CD4-positive, alpha-beta memory T cell (primary cell): ENCODE measurements at places on chromosomes 3 and 15. TPM values are rescaled to one million over a fixed set of nuclear protein-coding genes. Genes with fewer than 3 reads are reported as not detected.

DNA sequence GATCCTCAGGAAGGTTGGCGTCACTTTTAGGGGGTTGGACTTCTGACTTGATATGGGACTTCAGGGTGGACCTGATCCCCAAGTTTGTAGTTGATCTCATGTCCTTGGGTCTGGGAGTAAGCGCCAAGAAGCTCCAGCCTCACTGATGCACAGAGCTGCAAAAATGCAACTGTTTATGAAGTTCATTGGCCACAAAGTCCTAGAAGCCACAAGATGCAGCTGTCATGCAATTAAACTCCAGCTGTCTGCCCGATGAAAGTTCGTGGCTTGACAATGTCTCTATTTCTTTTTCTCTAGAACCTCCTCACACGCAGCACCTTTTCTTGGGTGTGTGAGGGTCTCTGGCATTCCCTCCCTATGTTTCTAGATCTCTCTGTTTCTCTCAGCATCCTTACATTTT, 9.2 kb upstream of the ACAN start:
- no peaks in the 10 kb centered on the region for H3K36me3 ChIP-seq
- H3K27me3 ChIP-seq = peaks cover 5% of the 10 kb centered on the region
- no peak overlapping the region for H3K4me3 ChIP-seq
- no peaks in the 10 kb centered on the region for H3K4me1 ChIP-seq

- no peaks in the 10 kb centered on the region for H3K4me1 ChIP-seq
- H3K27ac ChIP-seq = no peak overlapping the region
These were observed 214.8 kb downstream of the FMN1 start for GRCh38 chr15:32979710-32980109.

DNA sequence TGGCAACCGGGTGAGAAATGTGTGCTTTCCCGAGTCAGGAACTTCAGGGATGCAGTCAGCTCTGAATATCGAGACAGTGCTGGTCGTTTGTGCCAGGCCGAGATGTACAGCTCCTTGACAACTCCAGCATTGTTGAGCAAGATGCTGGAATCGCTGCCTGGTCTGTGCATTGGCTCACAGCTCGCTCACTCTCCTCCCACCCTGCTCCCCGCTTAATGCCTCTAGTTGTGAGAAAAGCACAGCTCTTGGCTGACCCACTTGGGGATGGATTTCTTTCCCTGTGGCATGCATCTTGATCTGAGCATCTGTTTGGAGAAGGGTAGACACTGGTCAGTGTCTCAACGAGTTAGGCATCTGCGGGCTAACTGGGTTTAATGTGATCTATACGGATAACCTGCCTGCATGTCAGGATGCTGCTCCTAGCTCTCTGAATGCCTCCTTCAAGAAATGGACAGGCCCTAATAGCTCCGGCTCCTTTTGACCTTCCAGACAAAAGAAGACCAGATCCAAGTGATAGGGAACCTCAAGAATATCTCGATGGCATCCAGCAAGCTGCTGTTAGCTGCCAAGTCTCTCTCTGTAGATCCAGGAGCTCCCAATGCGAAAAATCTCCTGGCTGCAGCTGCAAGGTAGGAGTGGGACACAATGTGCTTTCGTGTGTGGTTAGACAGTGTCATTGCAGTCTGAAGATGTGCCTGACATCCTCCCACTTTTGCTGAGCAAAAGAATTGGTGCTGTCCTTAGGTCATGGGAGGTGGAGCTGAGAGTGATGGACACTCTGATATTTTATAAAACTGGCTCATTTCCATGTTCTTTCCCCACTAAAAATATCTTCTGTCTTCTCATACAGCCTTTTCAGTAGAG, 302.2 kb upstream of the TPM1 start:
- no peak overlapping the region for H3K27ac ChIP-seq
- H3K4me1 ChIP-seq = peaks cover 4% of the 10 kb centered on the region
- H3K4me3 ChIP-seq = no peak overlapping the region
- no peak for DNase-seq

- no peaks in the 10 kb centered on the region for H3K36me3 ChIP-seq
- H3K27ac ChIP-seq = no peak overlapping the region
- no peaks in the 10 kb centered on the region for H3K4me1 ChIP-seq
These were observed 427.1 kb upstream of the DPH6 start for GRCh38 chr15:35973029-35973428.

DNA sequence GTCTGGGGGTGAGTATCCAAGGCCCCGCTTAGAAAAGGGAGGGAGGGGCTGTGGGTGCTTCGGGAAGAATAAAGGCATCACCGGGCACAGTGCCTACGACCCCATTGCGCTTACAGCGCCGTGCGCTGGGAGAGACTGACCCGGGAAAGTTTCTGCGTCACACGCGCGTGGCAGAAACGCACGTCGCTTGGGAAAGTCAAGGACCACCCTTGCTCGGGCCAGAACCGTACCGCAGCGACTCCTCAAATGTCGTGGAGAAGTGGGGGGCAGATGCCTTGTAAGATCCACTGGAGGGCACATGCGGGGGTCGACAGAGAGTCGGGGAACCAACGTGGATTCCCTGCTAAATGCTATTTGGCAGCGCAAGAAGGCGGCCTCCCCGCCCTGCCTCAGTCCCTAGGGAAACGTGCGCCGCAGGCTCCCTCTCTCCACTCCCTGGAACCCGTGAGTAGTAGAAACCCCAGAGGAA, 2.4 kb downstream of the ADAMTS9 start:
- no peaks in the 10 kb centered on the region for H3K4me1 ChIP-seq
- no peak overlapping the region for H3K4me3 ChIP-seq
- H3K27me3 ChIP-seq = peaks cover 4% of the 10 kb centered on the region
- H3K36me3 ChIP-seq = no peaks in the 10 kb centered on the region
- DNase-seq = no peak

DNA sequence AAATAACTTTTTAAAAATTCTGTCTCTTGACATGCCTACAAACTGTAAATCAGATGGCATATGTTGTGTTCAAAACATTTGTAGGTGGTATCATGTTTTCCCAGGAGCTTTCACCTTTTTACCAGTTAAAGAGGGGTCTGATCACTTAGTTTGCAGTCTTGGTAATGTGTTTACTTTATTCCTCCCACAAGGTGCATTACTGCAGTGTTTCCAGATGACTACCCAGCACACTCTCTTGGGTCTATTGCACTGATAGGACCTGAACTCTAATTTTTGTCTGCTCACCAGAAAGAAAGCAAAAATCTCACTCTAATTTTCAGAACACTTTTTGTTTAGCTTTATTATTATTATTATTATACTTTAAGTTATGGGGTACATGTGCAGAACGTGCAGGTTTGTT, 734.1 kb downstream of the GBE1 start:
- H3K4me3 ChIP-seq = no peak overlapping the region
- no peaks in the 10 kb centered on the region for H3K27me3 ChIP-seq

GRCh38 chr3:123048480-123049237, 18.2 kb upstream of the PDIA5 start:
- H3K4me3 ChIP-seq = no peak overlapping the region
- DNase-seq = no peak
- H3K4me1 ChIP-seq = no peaks in the 10 kb centered on the region
- no peaks in the 10 kb centered on the region for H3K36me3 ChIP-seq
- no peak overlapping the region for H3K27ac ChIP-seq

The GATM gene
- polyA plus RNA-seq = not detected

The GRIP2 gene
- polyA plus RNA-seq = not detected

DNA sequence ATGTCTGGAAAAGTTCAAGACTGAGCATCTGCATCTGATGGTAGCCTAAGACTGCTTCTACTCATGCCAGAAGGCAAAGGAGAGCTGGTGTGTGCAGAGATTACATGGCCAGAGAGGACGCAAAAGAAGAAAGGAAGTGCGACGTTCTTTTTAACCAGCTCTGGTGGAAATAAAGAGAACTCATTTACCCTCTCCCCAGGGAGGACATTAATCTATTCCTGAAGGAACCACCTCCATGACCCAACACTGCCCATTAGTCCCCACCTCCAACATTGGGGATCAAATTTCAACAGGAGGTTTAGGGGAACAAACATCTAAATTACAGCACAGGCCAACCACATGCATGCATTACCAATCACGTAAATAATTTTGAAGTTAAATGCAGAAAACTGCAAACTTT, 1.5 kb upstream of the NCK1 start:
- H3K27ac ChIP-seq = peak overlapping the region; percentile 91
- H3K4me1 ChIP-seq = peaks cover 32% of the 10 kb centered on the region
- no peaks in the 10 kb centered on the region for H3K27me3 ChIP-seq
- no peaks in the 10 kb centered on the region for H3K36me3 ChIP-seq

- H3K4me1 ChIP-seq = no peaks in the 10 kb centered on the region
- H3K27ac ChIP-seq = no peak overlapping the region
- H3K27me3 ChIP-seq = no peaks in the 10 kb centered on the region
- no peak overlapping the region for H3K4me3 ChIP-seq
These were observed 100.0 kb upstream of the DLG1 start for GRCh38 chr3:197398286-197398878.

- no peak overlapping the region for H3K4me3 ChIP-seq
- H3K36me3 ChIP-seq = no peaks in the 10 kb centered on the region
- no peaks in the 10 kb centered on the region for H3K27me3 ChIP-seq
These were observed 225.7 kb downstream of the DPH6 start for GRCh38 chr15:35320158-35320780.

DNA sequence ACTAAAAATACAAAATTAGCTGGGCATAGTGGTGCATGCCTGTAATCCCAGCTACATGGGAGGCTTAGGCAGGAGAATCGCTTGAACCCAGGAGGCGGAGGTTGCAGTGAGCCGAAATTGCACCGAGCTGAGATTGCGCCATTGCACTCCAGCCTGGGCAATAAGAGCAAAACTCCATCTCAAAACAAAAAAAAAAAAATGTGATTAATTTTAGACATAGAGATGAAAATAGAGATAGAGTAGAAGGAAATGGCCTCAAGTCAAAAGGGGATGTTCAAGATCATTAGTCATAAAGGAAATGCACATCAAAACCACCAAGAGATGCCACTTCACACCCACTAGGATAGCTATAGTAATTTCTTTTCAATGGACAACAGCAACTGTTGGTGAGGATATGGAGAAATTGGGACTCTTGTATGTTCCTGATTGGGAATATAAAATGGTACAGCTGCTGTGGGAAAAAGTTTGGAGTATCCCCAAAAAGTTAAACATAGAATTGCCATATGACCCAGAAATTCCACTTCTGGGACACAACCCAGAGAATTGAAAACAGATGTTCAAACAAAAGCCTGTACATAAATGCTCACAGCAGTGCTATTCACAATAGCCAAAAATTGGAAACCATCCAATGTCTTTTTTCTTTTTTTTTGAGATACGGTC, 55.4 kb downstream of the ABHD2 start:
- H3K36me3 ChIP-seq = no peaks in the 10 kb centered on the region
- no peak overlapping the region for H3K27ac ChIP-seq
- peaks cover 14% of the 10 kb centered on the region for H3K4me1 ChIP-seq
- no peak for DNase-seq
- H3K4me3 ChIP-seq = no peak overlapping the region

GRCh38 chr15:65533057-65533756, 2.9 kb downstream of the HACD3 start:
- no peak overlapping the region for H3K4me3 ChIP-seq
- peaks cover 24% of the 10 kb centered on the region for H3K4me1 ChIP-seq
- no peak overlapping the region for H3K27ac ChIP-seq
- no peaks in the 10 kb centered on the region for H3K36me3 ChIP-seq
- no peak for DNase-seq

GRCh38 chr3:25856902-25857518, 67.1 kb downstream of the OXSM start:
- no peak overlapping the region for H3K27ac ChIP-seq
- H3K36me3 ChIP-seq = no peaks in the 10 kb centered on the region
- no peak overlapping the region for H3K4me3 ChIP-seq
- H3K4me1 ChIP-seq = no peaks in the 10 kb centered on the region
- DNase-seq = peak; percentile 39

The TEX55 gene
- polyA plus RNA-seq = not detected

DNA sequence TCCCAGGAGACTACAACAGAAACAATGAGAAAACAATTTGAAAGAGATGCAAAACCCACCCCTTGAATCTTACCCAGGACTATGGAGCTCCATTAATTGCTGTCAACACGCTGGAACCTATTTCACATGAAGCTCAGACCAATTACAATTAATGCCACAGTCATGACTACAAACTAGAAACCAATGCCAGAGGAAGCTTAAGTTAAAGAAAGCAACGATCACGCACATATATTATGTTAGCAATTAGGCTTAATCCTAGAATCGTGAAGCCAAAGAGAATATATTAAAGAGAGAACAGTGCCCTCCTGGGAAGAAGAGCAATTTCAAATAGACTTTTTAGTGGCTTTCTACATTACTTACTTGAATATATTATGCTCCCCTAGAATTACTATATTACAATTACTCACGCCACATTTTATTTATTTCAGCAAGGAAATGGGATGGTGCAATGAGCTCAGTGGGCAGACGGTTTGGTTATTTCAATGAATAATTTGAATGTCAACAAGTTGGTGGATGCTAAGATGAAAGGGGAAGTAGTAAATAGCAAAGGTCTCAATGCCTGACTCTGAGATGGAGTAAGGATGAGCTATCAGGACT, 125.5 kb downstream of the GREM1 start:
- H3K27me3 ChIP-seq = peaks cover 3% of the 10 kb centered on the region

- no peak overlapping the region for H3K27ac ChIP-seq
- no peaks in the 10 kb centered on the region for H3K27me3 ChIP-seq
- peak; percentile 57 for DNase-seq
- H3K4me3 ChIP-seq = no peak overlapping the region
- H3K4me1 ChIP-seq = peaks cover 50% of the 10 kb centered on the region
These were observed 35.8 kb upstream of the CCDC80 start for GRCh38 chr3:112676659-112677234.

DNA sequence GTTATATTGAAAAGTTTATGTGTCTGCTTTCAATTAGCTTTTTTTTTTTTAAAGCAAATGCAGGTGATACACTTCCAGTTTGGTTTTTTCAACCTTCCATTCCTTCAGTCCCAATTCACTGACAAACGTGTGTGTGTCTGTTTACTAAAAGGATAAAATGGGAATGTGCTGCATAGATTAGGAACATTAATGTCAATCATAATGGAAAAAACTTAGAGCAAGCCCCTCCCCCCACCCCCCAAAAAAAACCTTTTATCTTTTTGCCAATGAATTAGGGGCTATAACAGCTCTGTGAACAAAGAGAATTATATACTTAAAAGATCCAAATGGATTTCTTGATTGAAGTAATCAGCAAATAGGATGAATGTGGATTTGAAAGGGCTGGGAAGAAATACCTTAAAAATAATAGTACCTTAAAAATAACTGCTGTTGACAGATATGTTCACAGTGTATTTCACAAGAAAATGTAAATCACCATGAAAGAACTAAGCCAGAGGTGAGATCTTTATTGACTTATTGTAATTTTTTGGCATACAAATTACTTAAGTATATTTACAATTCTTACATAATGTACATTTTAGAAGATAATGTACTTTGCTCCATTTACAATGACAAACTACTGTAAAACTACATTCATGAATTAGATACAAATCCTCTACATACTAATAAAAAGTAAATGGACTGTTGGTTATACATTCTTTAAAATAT, 3.5 kb upstream of the XXYLT1 start:
- DNase-seq = no peak
- H3K27ac ChIP-seq = no peak overlapping the region
- H3K4me3 ChIP-seq = no peak overlapping the region
- no peaks in the 10 kb centered on the region for H3K36me3 ChIP-seq
- H3K27me3 ChIP-seq = no peaks in the 10 kb centered on the region

- no peak for DNase-seq
- H3K4me1 ChIP-seq = no peaks in the 10 kb centered on the region
- no peaks in the 10 kb centered on the region for H3K36me3 ChIP-seq
- no peak overlapping the region for H3K4me3 ChIP-seq
- no peaks in the 10 kb centered on the region for H3K27me3 ChIP-seq
These were observed 70.7 kb upstream of the DCBLD2 start for GRCh38 chr3:98972155-98972554.

The FGF12 gene
- not detected for polyA plus RNA-seq
